Skin of body (tissue), 3 donors: ENCODE measurements at places on chromosomes 16 and 17.

DNA sequence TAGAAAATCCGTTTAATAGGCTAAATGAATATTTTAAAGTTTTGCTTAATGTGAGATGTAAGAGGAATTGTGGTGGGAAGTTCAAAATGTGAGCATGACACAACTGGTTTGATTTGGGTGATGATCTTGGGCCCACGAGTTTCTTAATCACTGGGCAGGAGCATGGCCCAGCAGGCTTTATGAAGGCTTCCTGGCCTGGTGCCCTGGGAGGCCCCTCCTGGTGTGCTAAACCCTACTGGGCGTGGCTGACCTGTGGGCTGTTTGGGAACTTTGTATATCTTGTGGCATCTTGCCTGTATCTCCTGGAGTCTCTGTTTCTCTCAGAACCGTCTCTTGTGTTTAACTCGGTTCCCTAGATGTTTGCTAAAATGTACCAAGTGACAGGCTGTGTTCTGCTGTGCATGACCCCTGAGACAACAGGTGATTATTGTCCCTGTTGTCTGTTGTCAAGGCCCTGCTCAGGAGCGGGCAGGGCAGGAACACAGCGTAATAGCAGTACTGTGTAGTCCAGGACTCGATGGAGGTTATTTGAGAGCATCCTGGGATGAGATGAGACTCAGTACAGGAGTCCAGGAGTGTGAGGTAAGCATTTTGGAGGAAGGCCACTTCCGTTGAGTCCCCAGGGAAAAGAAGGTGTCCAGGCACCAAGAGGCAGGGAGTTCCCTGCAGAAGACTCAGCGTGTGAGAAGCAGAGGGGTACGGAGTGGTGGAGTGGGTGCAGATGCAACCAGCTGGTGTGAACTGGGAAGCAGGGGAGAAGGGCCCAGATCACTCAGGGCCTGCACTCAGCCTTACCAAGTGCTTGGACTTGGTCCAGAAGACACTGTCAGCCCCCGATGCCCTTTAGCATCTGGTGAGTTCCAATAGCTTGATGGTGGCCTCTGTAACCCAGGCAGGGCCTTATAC is 48.5 kb downstream of the B9D1 start:
- no peak for DNase-seq

GRCh38 chr17:62617894-62618472 is 9.5 kb upstream of the MRC2 start:
- DNase-seq, result peak; percentile 47

GRCh38 chr17:83034525-83034924 is 44.9 kb upstream of the METRNL start:
- no peak for DNase-seq

DNA sequence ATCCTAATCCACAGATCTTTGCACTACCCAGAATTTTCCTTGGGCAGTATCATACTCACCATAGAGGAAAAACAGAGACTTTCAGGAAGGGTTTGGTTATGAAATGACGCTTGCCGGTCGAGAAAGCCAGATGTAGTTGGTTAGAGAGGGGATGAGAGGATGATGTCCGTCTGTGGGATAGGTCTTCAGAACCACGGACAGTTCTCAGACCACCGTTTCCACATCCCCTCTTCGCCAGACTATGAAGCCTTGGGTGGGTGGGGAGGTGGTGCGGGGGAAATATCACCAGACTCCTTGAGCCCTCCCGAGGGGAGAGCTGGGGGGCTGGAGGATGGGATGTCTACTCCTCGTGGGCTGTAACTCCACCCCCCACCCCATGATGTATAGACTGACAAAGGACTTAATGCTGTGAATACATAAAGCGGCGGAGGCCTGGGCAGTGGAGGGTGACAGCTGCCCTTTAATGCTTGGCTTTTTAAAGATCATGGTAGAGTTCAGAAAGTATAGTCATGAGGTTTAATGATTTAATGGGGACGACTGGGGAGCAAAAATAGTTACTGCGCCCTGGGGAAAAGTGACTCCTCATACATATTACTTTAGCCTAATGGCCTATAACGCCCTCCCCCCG is 96.6 kb downstream of the MRM1 start:
- DNase-seq, result no peak

GRCh38 chr17:67862614-67863217 is 37.4 kb downstream of the BPTF start:
- DNase-seq, result no peak

- no peak for DNase-seq
These were observed 4.7 kb downstream of the PDE6G start for GRCh38 chr17:81651692-81652091.

DNA sequence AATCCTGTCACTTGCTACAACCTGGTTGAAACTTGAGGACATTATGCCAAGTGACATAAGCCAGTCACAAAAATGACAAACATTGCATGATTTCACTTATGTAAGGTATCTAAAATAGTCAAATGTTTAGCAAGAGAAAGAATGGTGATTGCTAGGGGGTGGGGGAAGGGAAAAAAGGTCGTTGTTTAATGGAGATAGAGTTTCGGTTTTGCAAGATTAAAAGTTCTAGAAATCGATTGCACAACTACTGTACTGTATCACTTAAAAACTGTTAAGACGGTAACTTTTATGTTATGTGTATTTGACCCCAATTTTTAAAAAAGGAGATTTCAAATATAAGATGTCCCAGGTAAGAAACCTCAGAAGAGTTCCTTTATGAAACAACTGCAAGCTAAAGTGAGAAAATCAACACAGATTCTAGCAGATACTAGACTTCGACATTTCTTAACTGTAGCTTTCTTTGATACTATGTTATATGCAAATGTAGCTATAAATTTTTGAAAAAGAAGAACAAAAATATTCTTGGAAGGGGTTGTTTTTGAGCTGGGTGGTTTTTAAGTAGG is 5.9 kb downstream of the MEOX1 start:
- DNase-seq, result no peak

DNA sequence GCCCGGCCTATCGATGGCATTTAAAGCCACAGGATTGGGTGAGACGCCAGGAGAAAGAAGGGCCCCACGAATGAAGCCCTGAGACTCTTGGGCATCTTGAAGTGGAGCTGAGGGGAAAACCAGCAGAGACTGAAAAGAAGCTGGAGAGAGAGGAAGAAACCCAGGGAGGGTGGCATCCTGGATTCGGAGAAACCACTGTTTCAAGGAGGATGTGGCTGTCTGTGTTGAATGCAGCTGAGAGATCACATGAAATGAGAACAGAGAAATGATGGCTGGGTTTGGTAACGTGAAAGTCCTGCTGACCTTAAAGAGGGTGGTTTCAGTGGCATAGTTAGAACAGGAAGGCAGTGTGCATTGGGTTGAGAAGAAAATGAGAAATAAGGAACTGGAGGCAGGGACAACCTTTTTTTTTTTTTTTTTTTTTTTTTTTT is 3.8 kb downstream of the TNFSF12 start:
- peak; percentile 33 for DNase-seq

DNA sequence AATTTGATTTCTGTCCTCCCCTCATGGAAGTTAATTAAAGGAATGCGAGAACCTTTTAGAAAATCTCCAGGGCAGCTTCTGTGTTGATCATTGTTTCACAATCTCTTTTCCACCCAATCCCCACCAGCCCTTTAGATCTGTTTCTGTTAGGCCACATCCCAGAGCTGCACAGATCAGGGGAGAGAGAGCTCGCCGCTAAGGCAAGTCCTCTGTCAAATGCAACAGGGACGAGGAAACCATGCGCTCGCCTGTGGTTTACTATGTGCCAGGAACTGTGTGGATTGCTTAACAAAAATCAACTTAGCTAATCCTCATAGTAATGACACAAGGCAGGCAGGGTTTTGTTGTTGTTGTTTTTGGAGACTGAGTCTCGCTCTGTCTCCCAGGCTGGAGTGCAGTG is 115.4 kb downstream of the SALL1 start:
- DNase-seq, result no peak

DNA sequence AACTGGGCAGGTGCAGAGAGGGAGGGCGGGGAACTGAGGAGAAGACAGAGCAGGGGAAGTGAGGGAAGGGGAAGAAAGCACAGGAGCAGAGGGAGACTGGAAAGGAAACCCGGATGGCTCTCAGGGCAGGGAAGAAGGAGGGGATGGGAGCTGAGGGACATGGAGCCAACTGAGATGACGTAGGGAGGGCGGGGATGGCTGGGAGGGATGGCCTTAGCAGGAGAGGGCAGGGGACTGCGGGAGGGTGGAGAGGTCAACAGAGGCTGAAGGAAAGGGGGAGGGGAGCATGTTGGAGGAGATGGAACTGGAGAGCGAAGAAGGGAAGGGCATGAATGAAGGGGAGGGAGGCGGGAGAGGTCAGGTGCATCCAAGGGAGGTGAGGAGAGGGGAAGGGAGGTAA is 81.9 kb downstream of the KCNJ12 start:
- no peak for DNase-seq

DNA sequence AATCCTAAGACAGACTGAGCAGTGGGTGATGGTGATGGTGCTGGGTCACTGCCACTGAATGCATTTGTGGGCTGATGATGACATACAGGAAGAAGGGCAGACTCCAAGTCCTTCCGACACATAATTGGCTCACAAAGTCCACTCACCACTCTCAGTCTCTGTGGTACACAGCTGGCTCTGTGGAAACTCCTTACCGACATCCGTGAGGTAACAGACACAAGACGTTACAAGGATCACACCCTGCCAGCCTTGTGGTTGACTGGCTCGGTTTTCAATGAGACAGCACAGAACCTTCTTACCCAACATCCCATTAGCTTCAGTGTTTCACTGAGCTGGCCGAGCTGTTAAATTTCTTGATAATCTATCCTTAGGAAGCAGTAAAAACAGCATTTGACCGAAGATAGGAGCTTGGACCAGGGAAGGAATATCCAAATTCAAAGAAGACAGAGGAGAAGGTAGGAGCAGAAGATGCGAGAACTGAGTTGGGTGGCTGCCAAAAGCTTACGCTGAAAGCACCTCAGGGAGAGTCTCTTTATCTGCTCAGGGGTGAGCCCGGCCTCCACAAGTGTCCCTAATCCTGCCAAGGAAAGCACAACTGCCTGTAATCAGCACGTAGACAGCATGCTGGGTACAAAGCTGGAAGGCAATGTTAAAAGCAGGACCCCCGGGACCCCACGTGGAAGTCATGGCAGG is 5.5 kb upstream of the MXRA7 start:
- DNase-seq, result no peak

GRCh38 chr16:15961060-15961511 is 11.7 kb downstream of the ABCC1 start:
- DNase-seq, result no peak

- DNase-seq, result no peak
These were observed 4.6 kb upstream of the EDC4 start for GRCh38 chr16:67868290-67868689.

GRCh38 chr17:8563024-8563776 is 67.3 kb downstream of the MYH10 start:
- DNase-seq, result no peak

GRCh38 chr16:65608455-65608854 is 486.6 kb upstream of the CDH11 start:
- DNase-seq, result no peak

DNA sequence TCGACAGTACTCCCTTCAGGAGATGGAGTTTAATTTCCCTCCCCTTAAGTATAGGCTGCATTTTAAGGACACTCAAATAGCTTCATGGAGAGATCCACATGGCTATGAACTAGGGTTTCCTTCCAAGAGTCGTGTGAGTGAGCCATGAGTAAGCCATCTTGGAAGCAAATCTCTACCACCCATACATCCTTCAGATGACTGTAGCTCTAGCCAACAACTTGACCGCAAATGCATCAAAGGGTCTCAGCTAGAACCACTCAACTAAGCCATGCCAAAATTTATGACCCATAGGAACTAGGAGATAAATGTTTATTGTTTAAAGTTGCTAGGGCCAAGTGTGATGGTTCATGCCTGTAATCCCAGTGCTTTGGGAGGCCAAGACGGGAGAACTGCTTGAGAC is 43.4 kb downstream of the METTL16 start:
- DNase-seq, result no peak
